ENCODE measurements at places on chromosomes 2 and 18.

- peak; percentile 8 for DNase-seq
Measured at GRCh38 chr2:169822785-169823392, 1.8 kb downstream of the METTL5 start.

GRCh38 chr18:22182884-22183697 is 13.7 kb downstream of the GATA6 start:
- no peak for DNase-seq

- no peak for DNase-seq
Measured at GRCh38 chr2:145245268-145245870, 725.5 kb upstream of the ZEB2 start.

DNA sequence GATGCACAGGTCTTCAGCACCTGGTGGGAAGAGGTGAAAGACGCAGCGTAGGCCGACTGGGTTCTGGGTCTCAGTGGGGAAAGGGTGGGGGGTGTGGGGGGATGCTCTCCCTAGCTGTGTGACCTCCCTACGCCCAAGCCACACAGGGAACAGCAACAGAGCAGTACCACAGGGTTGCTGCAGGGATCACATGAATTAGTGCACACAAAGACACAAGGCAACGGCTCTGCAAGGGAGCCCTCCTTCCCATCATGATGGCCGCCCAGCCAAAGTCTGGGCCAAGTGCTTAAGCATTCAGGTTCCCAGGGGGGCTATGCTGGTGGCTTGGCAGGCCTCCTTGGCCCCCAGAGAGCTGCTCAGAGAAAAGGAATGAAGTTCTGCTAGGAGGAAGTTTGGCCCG is 28.2 kb upstream of the GBX2 start:
- no peak for DNase-seq

DNA sequence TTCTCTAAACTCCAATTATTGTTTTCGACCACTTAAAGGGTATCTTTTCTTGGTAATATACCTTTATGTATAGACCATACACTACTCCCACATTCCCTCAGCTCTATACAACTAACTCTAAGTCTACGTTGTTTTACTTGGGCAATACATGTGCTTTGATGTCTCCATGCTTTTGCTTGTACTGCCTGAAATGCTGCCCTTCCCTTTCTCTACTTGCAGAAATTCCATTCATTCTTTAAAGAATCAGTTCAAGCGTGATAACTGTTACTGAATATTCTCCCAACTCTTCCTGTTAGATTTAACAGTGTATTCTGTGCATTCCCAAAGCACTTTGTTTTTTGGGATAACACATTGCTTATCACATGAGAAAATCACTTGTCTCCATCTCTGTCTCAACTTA is 157.0 kb upstream of the AQP4 start:
- DNase-seq = no peak

DNA sequence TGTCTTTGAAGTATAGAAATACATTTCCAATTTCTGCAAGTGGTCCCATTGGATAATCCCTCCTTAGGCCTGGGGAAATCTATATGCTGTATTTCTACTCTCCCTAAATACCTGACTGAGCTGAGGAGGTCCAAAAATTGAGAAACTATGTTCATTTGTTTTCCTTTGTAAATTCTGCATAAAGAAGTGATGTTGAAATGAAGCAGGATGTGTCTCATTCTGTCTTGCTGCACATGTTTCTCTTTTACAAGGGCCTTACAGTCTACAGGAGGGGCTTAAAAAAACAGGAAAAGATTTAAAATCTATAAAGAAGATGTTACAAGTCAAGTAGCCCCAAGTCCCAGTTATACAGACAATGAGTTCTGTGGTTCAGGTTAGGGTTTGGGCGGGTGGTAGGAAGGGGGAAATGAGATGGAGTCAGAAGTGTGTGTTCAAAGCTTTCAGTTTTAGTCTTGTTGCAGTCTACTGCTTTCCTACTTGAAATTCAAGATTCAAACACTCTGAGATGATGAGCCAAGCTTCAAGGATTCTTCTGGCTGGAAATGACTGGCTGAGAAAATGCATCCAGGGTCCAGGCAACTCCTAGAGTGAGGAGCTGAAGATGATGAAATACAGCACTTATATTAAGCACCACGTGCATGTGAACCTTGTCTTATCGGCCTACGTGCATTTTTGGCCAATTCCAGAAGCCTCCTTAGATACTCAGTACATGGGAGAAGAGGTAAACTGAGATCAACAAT is 146.3 kb upstream of the CELF4 start:
- no peak for DNase-seq

- peak; percentile 98 for DNase-seq
Measured at GRCh38 chr2:196399722-196400691, 228.6 kb upstream of the STK17B start.

GRCh38 chr18:40769786-40770185 is 1185.2 kb upstream of the PIK3C3 start:
- no peak for DNase-seq

DNA sequence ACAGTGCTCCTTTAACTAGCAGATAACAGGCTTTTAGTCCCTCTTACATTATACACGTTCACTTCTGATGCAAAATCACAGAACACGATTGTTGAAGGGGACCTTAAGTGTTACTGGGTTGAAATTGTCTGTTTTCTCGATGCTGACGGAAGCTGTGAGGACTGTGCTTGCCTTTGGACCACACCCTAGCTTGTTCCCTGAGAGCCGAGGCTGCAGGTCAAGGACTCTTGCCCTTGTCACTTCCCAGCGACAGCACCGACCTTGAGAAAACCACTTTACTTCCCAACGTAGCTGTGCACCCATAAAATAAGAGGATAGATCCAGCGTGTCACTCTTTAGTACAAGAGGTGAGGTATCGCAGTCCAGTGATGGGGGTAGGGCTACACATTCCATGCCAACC is 701.0 kb downstream of the DCDC2C start:
- no peak for DNase-seq

DNA sequence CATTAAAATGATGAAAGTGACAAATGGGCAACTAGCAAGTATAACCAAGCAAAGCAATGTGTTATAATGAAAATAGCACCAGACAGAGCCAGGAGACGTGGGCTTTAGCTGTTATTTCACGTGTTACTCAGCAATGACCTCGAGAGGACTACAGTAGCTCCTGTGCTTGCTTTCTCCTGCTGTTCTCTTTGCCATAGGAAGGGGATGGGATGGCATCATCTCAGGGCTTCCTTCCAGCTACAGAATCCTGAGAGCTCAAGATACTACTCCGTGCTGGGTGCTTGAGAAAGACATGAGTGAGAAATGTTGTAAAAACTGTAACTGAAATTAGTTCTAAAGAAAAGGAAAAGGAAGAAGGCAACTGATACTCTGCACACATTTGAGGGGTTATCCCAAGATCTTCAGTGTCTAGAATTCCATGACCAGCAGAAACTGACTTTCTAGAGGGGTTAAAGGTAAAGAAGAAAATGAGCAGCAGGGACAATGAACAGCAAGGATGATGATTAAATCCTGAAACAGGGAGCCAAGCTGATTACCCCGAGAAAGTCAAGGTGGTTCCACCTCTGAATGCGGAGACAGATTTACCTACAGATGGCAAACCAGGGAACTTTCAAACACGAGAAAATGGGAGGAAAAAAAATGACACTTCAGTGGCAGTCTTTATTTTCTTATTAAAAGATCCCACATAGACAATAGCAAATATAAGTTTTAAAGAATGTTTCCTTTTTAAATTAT is 33.4 kb downstream of the GAREM1 start:
- no peak for DNase-seq

GRCh38 chr2:125324273-125324672 is 1299.2 kb downstream of the CNTNAP5 start:
- no peak for DNase-seq

GRCh38 chr2:213271947-213272346 is 12.3 kb upstream of the SPAG16 start:
- DNase-seq = no peak

GRCh38 chr2:128604045-128604444 is 285.4 kb upstream of the HS6ST1 start:
- DNase-seq = no peak

DNA sequence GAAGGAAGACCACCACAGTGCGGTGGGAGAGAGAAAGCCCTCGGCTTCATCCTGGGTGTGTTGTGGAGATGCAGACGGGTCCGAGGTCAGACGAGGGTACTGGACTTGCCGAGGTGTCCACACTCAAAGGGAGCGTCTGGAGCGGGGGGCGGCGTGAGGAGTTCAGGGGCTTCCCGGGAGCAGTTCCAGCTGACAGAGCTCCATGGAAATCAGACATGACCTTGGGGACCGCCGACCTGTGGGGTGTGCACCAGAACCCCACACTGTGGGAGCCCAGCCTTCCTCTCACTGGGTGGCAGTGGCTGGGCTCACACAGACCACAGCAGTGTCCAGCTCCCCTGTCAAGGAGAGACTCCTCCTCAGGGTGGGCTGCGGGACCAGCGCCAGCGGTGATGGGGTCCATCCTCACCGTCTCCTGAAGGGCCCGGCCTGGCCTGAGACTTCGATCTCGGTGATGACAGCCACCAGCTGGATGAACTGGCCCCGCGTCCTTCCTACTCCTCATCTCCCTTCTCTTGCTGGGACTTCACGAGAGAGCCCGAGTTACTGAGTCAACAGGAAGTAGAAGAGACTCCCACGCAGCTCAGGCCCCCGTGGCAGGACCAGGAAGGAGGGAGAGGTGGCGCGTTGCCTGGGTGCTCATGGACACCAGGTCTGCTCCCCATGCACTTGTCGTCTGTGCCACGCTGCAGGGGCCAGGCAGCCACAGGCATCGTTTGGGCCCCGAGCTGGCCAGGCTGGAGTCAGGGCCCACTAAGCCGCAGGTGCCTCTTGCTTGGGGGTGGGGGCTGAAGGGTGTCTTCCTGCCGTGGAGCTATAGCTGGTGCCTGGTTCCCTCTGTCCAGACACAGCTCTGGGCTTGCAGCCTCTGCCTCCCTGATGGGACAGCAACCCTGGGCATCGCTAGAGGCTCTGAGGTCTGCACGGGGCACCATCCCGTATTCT is 101.9 kb upstream of the CTDP1 start:
- DNase-seq = no peak

- DNase-seq = no peak
Measured at GRCh38 chr2:85695121-85695520, 963 bp downstream of the GNLY start.
